ENCODE measurements at places on chromosomes 11 and 22.

DNA sequence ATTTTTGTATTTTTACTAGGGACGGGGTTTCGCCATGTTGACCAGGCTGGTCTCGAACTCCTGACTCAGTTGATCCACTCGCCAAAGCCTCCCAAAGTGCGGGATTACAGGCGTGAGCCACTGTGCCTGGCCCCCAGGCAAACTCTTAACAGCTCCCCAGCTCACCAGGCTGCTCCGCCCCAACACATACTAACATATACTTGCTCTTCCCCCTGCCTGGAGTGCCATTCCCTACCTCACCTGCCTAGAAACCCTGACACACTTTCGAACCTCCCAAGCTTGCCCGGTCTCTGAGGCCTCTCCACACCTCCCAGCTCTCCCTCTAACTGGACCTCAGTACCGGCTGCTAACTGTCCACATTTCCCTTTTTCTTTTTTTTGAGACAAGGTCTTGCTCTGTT, 8.5 kb downstream of the MAP4K2 start:
- DNase-seq = no peak

GRCh38 chr22:36419177-36419911, 31.6 kb upstream of the MYH9 start:
- DNase-seq = peak; percentile 30

DNA sequence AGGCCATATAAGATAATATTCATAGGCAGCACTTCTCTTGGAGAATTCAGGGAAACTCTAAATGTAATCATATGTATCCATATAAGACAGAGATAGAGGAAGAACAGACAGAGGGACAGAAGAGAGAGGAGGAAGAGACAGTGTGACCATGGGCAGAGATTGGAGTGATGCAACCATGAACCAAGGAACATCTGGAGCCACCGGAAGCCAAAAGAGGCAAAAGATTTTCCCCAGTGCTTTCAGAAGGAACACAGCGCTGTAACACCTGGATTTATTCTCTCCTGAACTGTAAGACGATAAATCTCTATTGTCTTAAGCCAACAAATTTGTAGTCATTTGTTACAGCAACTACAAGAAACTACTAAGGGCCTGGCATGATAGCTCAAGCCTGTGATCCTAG, 57.7 kb downstream of the GAB2 start:
- DNase-seq = no peak

DNA sequence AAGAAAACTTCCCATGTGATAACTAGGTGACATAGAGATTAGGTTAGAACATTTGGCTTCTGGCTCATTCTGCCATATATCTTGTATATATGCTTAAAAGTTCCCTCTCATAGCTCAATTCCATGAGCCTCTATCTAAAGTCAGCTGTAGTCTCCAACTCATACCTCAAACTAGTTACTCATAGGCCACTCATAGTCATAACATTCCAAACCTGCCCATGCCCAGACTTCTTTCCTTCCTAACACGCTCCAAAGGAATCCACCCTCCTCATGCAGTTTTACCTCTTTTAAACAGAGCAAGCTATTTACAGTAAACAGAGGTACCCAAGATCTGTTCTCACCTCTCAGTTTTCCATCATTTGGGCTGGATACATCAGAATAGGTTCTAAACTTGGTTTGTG, 39.4 kb downstream of the GLYATL2 start:
- DNase-seq = no peak

DNA sequence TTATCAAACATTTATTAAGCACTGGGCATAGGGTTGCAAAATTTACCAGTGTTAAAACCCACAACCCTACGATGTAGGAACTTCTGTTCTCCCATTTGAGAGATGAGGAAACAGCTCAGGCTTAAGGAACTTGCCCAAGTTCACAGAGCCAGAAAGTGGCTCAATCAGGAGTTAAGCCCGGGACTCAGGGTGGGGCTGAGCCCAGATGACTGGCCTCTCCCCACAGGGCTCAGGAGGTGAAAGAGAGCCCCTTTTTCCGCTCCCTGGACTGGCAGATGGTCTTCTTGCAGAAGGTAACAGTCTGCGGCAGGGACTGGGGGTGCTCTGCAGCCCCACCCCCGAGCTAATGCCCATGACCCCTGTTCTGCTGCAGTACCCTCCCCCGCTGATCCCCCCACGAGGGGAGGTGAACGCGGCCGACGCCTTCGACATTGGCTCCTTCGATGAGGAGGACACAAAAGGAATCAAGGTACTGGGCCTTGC, 5.6 kb upstream of the ANKRD13D start:
- no peak for DNase-seq

- no peak for DNase-seq
Measured at GRCh38 chr11:85088286-85088685, 538.9 kb downstream of the DLG2 start.

DNA sequence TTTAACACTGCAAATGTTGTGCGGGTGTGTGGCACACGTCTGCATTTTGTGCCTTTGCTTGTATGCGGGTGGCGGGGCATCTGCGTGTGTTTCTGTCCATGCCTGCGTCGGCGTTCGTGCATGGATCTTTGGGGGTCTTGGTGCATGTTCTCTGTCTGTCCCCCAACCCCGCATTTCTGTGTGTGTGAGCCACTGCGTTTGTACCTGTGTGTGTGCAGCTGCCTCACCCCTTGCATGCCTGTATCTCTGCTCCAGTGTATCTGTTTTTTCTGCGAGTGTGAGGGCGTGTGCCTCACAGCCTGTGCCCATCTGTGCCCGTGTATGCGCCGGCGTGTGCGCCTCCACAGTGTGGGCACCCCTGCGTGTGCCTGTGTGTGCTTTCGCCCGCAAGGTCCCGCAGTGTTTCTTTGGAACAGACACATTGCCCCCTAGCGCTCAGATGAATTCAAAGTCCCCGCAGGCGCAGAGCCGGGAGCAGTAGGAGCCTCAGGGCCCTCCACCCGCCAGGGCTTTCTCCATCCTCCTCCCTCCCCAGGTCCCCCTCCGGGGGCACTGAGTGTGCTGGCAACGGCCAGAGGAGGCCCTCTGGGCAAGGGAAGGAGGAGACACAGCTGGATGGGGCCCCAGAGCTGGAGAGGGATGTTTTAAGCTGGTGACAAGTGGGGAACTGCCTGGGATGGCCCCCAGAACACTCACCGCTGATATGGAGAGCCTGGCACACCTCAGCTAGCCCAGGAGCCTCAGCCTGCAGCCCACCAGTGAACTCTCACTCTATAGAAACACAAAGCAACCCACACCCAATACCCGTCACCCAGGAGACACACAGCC, 3.1 kb upstream of the MN1 start:
- peak; percentile 58 for DNase-seq

DNA sequence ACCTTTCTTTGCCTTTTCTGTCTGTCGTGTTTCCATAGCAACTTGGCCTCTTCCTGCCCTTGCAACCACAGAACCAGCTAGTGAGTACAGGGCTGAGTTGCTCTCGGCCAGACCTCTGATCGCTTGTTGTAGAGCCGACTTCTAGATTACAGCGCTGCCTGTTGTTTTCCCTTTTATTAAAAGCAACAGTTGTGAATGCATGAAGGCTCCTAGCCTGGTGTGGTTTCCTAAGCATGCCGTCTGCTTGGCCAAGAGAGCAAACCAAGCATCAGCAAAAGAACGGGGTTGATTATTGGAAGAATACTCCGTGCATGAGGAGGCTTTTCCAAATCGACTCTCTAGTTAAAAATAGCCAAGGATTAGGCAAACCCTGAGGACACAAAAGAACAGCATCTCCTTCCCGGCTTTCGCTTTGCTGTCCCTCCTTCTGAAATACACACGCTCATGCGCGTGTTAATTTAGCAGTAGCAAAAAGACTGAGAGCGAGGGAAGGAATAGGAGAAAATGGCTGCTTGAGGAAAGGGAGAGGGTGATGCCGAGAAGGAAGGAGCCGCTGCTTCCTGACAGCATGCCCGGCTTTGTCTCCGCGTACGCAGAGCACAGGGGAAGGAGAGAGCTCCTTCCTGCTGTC, 71.5 kb upstream of the TTC12 start:
- DNase-seq = no peak

DNA sequence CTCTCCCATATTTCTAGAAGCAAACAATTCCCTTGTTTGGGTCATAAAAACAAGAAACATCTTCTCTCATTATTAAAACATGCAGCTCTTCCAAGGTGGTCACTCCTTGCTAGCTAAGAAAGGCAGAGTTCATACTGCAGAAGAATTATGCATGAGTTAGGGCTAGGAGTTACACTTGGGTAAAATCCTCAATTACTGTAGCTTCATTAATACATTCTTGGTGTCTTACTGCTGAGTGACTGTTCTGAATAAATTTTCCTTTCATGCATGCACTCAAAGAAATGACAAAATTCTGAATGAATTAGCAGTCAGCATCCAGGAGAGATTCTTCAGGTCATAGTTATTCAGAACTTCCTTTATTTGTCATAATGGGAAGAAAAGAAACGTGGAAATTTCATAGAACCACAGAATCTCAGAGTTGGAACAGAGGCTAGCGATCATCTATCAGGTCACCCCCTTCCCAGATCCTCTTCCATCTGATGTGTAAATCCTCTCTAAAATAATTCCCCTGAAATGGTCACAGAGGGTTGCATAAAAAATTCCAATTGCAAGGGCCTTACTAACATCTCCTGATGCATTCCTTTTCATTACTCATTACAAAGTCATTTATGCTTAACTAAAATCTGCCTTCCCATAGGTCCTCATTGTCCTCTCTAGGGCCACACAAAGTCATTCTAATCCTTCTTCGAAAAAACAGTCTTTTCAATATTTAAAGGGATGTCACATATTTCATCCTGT, 771.5 kb downstream of the DLG2 start:
- DNase-seq = no peak

DNA sequence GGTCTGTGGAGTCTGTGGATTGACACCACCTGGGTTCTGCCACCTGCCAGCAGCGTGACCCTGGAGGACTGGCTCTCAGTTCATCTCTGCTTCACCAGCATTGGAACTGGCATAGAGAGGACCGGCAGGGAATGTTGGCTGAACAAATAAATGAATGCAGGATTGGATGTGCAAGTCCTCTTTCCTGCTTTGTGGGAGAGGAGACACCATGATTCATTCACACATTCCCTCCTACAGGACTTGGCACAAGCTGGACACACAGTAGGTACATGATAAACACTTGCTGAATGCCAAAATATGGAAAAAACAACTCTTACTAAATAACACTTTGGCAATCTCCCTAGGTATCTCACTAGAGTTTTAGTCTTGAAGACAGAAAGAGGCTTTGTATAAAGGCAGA, 116.6 kb upstream of the NARS2 start:
- DNase-seq = no peak

- no peak for DNase-seq
Measured at GRCh38 chr11:83523676-83524075, 237.5 kb upstream of the CCDC90B start.

Data from CD4-positive, alpha-beta T cell treated with Interleukin-4 for 1 hour (primary cell).